ENCODE measurements at places on chromosomes 12 and 14.

GRCh38 chr14:92460916-92461579 is 52.5 kb upstream of the RIN3 start:
- H3K4me1 ChIP-seq: no peaks in the 10 kb centered on the region
- H3K36me3 ChIP-seq: no peaks in the 10 kb centered on the region
- H3K27ac ChIP-seq: no peak overlapping the region
- no peak overlapping the region for H3K4me3 ChIP-seq
- DNase-seq: peak; percentile 62

DNA sequence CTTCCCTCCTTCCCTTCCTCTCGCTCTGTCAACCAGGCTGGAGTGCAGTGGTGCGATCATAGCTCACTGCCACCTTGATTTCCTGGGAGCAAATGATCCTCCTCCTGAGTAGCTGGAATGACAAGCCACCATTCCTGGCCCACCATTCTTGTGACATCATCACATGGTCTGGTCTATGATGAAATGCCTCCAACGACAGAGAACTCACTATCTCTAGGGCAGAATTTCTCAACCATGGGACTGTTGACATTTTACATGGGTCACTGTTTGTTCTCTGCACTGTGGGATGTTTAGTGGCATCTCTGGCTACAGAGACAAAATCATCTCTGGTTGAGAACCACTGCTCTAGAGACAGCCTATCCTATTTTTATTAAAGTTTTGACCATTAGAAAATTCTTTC is 9.7 kb downstream of the VRK1 start:
- no peaks in the 10 kb centered on the region for H3K4me1 ChIP-seq
- no peak overlapping the region for H3K27ac ChIP-seq
- H3K27me3 ChIP-seq: no peaks in the 10 kb centered on the region
- no peaks in the 10 kb centered on the region for H3K36me3 ChIP-seq
- H3K4me3 ChIP-seq: no peak overlapping the region

DNA sequence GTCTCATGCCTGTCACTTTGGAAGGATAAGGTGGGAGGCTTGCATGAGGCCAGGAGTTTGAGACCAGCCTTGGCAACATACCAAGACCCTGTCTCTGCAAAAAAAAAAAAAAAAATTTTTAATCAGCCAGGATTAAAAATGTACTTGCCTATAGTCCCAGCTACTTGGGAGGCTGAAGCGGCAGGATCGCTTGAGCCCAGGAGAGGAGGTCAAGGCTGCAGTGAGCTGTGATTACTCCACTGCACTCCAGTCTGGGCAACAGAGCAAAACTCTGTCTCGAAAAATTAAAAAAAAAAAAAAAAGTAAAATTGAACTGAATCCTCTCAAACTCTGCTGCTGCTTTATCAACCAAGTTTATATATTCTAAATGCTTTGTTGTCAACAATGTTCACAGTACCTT is 128.1 kb upstream of the AEBP2 start:
- DNase-seq: no peak
- H3K27me3 ChIP-seq: no peaks in the 10 kb centered on the region
- H3K27ac ChIP-seq: no peak overlapping the region
- H3K36me3 ChIP-seq: no peaks in the 10 kb centered on the region

GRCh38 chr12:42612231-42612613 is 22.7 kb upstream of the PRICKLE1 start:
- no peak overlapping the region for H3K27ac ChIP-seq
- H3K4me3 ChIP-seq: no peak overlapping the region
- H3K4me1 ChIP-seq: no peaks in the 10 kb centered on the region

- H3K27ac ChIP-seq: no peak overlapping the region
- no peaks in the 10 kb centered on the region for H3K4me1 ChIP-seq
- no peak for DNase-seq
- no peak overlapping the region for H3K4me3 ChIP-seq
- H3K27me3 ChIP-seq: no peaks in the 10 kb centered on the region
Observed at GRCh38 chr12:46788072-46788887, 37.5 kb downstream of the SLC38A4 start.

DNA sequence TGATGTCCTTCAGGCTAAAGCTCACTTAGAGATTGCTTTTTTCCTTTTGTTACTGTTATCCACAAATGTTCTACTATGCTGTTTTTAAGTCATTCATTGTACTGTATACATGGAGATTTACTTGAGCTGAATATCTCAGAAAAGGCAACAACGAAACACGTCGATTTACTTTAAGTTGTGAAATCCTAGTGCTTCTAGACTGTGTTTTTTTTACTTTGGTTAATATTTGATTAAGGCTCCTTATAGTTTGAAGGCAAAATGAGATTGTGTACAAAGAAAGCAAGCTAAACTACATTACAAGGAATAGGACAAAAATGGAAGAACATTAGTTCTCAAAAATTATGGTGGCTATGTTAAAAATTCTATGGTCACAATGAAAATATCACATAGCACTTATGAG is 114.5 kb downstream of the SLC35F4 start:
- no peak overlapping the region for H3K27ac ChIP-seq
- DNase-seq: no peak
- no peak overlapping the region for H3K4me3 ChIP-seq
- H3K36me3 ChIP-seq: no peaks in the 10 kb centered on the region

GRCh38 chr12:1773937-1774655 is 46.3 kb upstream of the LRTM2 start:
- no peaks in the 10 kb centered on the region for H3K27me3 ChIP-seq
- no peak for DNase-seq
- H3K4me1 ChIP-seq: no peaks in the 10 kb centered on the region
- H3K27ac ChIP-seq: no peak overlapping the region
- no peak overlapping the region for H3K4me3 ChIP-seq
- H3K36me3 ChIP-seq: no peaks in the 10 kb centered on the region

DNA sequence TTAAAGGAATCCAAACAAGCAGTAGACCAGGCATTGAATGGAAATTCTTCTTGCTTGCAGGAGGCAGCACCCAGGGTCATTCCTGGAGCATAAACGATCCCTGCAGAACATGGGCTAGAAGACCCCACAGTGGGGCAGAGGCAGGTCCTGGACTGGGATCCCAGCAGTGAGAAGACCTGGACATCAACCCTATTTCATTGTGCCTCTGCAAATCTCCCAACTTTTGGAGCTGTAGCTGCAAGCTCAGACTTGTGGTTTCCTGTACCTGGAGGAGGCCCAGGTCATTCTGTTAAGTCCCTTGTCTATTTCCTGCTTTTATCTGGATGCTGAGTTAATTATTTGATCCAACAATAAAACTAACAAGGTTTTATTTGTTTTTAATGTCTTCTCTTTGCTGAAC is 61.7 kb downstream of the CALM1 start:
- H3K4me1 ChIP-seq: no peaks in the 10 kb centered on the region
- no peaks in the 10 kb centered on the region for H3K27me3 ChIP-seq
- no peak overlapping the region for H3K27ac ChIP-seq
- no peak for DNase-seq
- no peaks in the 10 kb centered on the region for H3K36me3 ChIP-seq

GRCh38 chr14:49483268-49483667 is 102.9 kb downstream of the RPS29 start:
- no peaks in the 10 kb centered on the region for H3K4me1 ChIP-seq
- H3K27me3 ChIP-seq: no peaks in the 10 kb centered on the region
- no peaks in the 10 kb centered on the region for H3K36me3 ChIP-seq
- H3K4me3 ChIP-seq: no peak overlapping the region
- no peak overlapping the region for H3K27ac ChIP-seq

GRCh38 chr12:98698603-98699463 is 53.7 kb downstream of the APAF1 start:
- DNase-seq: no peak
- no peaks in the 10 kb centered on the region for H3K36me3 ChIP-seq
- peak overlapping the region; percentile 34 for H3K4me3 ChIP-seq

- no peak overlapping the region for H3K27ac ChIP-seq
- H3K36me3 ChIP-seq: no peaks in the 10 kb centered on the region
- no peaks in the 10 kb centered on the region for H3K27me3 ChIP-seq
- no peak for DNase-seq
- no peak overlapping the region for H3K4me3 ChIP-seq
Observed at GRCh38 chr14:24895243-24895583, 154.7 kb downstream of the STXBP6 start.

DNA sequence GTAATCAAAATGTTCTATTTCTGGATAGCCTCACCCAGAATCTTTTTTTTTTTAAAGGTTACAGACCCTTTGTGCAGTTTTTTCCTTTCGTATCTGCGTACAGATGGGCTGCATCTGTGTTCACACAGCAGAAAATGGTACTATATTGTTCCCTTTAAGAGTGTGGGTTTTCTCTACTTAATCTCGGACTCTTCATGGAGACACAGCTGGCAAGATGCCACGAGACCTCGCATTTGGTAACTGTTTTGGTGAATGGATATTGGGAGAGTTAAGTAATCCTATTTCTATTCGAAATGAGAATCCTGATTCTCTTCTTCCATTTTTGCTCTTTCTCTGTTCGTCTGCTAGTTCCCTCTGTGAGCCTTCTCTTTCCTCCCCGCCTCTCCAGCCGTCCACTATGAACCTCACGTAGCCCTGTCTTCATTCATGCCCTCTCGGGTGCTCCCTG is 85.7 kb downstream of the SAMD4A start:
- peak overlapping the region; percentile 99 for H3K27ac ChIP-seq
- peaks cover 12% of the 10 kb centered on the region for H3K4me1 ChIP-seq
- H3K27me3 ChIP-seq: no peaks in the 10 kb centered on the region
- H3K36me3 ChIP-seq: peaks cover 2% of the 10 kb centered on the region
- peak overlapping the region; percentile 49 for H3K4me3 ChIP-seq

GRCh38 chr14:87252103-87252502 is 740.9 kb downstream of the GALC start:
- DNase-seq: no peak
- H3K36me3 ChIP-seq: no peaks in the 10 kb centered on the region
- no peak overlapping the region for H3K4me3 ChIP-seq
- H3K27me3 ChIP-seq: no peaks in the 10 kb centered on the region
- H3K27ac ChIP-seq: no peak overlapping the region
- H3K4me1 ChIP-seq: no peaks in the 10 kb centered on the region

DNA sequence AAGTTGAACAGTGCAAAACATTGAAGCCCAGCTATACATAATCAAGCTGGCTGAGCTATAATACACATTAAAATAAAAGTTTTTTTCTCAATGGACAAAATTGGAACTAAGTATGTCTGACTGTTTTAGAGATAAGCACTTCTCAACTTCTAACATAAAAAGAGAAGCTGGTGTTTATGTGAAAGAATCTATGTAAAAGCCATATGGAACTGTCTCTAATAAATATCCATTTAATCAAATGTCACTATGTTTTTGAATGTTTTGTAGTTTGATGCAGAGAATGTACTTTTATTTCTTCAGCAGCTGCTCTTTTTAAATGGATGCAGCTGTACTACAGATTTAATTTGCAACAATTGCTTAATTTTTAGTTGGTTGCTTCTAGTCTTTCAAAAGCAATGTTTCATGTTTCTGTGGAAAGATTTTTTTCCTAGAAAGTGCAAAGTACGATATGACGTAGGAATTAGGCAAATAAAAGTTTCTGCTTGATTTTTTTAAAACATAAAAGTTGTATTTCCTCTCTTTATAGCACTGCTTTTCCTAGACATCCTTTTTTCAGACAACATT is 114.2 kb downstream of the PDE3A start:
- no peak for DNase-seq
- H3K4me1 ChIP-seq: peaks cover 3% of the 10 kb centered on the region
- H3K36me3 ChIP-seq: no peaks in the 10 kb centered on the region
- H3K27ac ChIP-seq: no peak overlapping the region
- no peaks in the 10 kb centered on the region for H3K27me3 ChIP-seq

GRCh38 chr14:69261761-69262331 is 1.9 kb downstream of the GALNT16 start:
- H3K27ac ChIP-seq: no peak overlapping the region
- no peaks in the 10 kb centered on the region for H3K4me1 ChIP-seq
- no peaks in the 10 kb centered on the region for H3K27me3 ChIP-seq

GRCh38 chr12:19222558-19222957 is 93.0 kb downstream of the PLEKHA5 start:
- DNase-seq: no peak
- H3K4me1 ChIP-seq: peaks cover 6% of the 10 kb centered on the region
- H3K4me3 ChIP-seq: no peak overlapping the region

DNA sequence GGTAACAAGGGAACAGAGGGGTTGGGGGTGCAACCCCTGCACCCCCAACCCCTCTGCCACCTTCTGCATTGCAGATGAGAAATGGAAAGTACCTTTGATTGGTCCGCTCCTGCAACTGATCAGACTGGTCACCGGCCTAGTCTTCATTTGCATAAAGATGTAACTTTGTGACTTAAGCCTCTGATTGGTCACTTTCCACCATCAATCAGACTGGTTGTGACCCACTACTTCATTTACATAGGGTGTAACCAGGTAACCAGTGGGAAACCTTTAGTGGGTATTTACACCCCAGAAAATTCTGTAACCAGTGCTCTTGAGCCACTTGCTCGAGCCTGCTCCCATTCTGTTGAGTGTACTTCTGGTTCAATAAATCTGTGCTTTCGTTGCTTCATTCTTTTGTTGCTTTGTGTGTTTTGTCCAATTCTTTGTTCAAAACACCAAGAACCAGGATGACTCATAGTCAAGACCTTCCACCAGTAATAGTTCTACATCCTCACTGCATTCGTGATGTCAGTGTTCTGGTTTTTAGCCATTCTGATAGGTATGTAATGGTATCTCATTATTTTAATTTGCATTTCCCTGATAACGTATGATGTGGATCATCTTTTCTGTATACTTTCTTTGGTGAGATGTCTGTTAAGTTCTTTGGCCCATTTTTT is 30.8 kb downstream of the LEMD3 start:
- H3K36me3 ChIP-seq: no peaks in the 10 kb centered on the region
- H3K4me1 ChIP-seq: peaks cover 5% of the 10 kb centered on the region
- H3K4me3 ChIP-seq: no peak overlapping the region
- no peak overlapping the region for H3K27ac ChIP-seq

- no peak for DNase-seq
- no peaks in the 10 kb centered on the region for H3K36me3 ChIP-seq
- H3K27ac ChIP-seq: peak overlapping the region; percentile 96
- no peaks in the 10 kb centered on the region for H3K27me3 ChIP-seq
Observed at GRCh38 chr12:5138256-5138655, 94.6 kb downstream of the KCNA5 start.

- no peak for DNase-seq
- no peak overlapping the region for H3K4me3 ChIP-seq
- H3K36me3 ChIP-seq: no peaks in the 10 kb centered on the region
- no peaks in the 10 kb centered on the region for H3K4me1 ChIP-seq
Observed at GRCh38 chr12:131002216-131002631, 48.5 kb downstream of the ADGRD1 start.

All from aorta (tissue), 5 donors.